Ureter (tissue), 1 donor: ENCODE measurements at places on chromosomes 5 and 9. TPM values are rescaled to one million over a fixed set of nuclear protein-coding genes. Genes with fewer than 3 reads are reported as not detected.

- DNase-seq = no peak
These were observed 195.1 kb upstream of the CDKN2B start for GRCh38 chr9:22204240-22204639.

GRCh38 chr9:3271581-3271980 lies 254.2 kb downstream of the RFX3 start:
- DNase-seq = no peak

GRCh38 chr5:68949256-68949655 lies 144.6 kb upstream of the SLC30A5 start:
- DNase-seq = no peak

The TBC1D13 gene
- total RNA-seq = 33.6 TPM
